ENCODE measurements at places on chromosomes 11 and 22.

GRCh38 chr22:41813726-41814410, 13.4 kb downstream of the CCDC134 start:
- no peak for DNase-seq

DNA sequence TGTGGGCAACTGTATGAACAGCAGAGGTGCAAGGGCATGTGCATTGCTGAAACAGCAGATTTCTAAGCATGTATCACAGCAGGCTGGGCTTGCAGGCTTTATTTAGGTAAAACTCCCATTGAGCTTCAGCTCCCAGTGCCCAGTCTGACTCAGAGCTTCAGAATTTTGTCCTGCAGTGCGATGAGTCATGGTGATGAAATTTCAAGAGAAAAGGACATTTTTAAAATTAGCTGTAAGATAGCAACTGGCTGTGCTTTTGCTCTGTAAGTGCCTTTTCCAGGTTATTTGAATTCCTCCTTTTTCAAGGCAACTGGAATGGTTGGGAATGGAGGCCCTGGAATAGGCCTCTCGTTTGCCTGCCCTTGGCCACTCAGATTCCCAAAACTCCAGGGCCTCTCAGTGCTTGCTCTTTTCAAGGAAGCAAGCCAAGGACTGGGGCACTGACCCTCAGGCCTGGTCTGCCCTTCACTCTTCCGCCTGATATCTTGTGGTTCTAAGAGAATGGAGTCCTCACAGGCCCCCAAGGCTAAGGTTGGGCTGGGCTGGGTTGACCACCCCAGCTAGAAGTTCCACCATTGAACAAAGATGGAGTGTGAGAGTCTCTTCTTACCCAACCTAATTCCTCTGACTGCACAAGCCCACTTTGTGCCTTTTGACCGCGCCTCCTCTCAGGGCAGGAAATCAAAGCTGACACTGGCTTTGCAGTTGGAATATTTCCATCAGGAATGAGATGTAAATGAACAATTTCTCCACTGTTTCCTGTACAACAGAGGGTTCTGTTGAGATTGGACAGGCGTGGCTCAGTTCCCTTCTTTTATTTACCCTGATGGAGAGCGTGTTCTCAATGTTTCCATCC, 59.5 kb upstream of the PRSS23 start:
- no peak for DNase-seq

GRCh38 chr11:33651555-33651954, 49.1 kb downstream of the C11orf91 start:
- DNase-seq: no peak

GRCh38 chr11:86021377-86021776, 47.5 kb downstream of the PICALM start:
- DNase-seq: no peak

- DNase-seq: no peak
Observed at GRCh38 chr11:28899706-28900105, 791.5 kb downstream of the METTL15 start.

DNA sequence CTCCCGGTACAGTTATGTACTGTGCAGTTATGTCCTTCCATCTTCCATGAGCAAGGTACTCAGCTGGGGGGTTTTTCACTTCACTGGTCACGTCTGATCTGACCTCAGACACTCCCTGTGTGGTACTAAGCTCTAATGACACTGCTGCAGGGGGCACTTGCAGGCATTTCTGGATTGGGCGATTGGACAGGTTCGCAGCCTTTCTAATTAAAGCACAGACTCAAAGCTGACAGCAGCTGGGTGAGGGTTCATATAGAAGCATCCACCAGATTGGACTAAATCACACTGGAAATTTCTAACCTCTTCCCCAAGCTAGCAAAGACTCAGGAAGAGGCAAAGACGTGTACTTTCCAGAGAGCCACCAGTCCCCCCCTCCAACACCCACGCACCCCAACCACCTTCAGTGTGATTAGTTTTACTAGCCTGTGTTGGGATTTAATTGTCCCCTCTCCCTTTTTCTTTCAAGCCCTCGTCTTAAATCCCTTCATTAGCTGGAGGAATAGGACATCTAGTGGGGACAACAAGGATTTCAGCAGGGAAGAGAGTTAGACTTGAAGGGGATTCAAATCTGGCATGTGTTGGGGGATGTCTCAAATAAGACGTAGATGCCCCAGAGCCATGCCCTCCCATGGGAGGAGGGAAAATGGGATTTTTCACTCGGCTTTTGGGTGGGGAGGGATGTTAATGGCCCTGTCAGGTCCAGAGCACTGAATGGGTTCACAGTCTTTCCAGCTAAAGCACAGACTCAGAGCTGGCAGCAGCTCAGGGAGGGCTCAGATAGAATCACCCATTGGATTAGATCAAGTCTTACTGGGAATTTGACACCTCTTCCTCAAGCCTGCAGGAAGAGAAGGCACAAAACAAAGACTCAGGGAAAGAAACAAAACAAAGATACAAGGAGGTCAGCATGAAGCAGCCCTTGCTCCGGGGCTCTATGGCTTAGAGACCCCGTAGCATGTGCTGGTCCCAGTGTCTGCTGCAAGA, 10.9 kb downstream of the INS start:
- no peak for DNase-seq

DNA sequence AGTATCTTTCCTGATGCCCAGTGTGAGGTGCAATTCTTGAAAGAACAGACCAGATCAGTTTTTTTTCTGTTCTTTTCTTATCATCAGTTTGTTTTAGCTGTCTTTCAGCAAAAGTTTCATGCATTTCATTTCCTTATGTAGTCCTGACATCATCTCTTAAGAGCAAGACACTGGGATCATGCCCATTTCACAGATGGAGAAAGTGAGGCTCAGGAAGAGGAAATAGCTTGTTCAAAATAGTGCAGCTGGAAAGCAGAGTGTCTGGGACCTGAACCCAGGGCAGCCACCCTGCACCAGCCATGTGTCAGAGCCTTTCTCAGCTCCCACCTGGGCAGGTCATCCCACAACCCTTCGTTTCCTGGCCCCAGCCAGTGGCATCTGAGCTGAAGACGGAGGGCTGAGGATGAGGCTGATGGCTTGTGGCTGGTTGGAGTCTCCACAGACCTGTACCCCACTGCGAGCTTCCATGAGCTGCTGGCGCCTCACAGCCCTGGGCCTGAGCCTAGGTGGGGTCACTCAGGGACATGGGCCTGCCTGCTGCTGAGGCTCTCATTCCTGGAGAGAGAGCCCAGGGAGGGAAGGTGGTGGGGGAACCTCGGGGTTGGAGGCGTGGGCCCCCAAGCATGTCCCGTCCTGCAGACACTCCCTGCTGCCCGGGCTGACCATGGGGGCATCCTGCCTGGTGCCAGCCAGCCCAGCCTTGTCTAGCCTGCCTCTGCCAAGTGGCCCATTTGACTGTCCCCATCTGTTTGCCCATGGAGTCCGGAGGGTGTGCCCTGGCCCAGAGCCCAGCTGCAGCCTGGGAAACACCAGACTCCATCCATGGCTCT, 61.8 kb downstream of the SMIM38 start:
- no peak for DNase-seq

- no peak for DNase-seq
Observed at GRCh38 chr11:131025020-131025419, 108.7 kb upstream of the SNX19 start.

DNA sequence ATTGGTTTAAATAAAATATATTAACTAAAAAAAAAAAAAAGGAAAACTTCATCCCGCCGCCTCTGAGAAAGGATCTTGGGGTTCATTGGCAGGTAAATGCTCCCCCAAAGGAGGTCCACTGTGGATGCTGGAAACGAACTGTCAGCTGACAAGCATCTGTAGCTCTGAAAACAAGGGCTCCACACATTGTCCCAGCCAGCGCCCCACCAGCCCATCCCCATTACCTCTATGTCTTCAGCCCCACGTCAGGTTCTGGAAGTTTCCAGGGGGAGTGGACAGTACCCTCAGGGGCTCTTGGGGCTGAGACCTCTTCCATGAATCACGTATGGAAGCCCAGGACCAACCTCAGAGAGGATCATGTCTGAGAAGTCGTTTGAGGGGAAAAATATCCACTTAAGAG, 66.4 kb upstream of the WNT7B start:
- no peak for DNase-seq

- DNase-seq: no peak
Observed at GRCh38 chr11:326842-327580, 6.4 kb upstream of the IFITM3 start.

DNA sequence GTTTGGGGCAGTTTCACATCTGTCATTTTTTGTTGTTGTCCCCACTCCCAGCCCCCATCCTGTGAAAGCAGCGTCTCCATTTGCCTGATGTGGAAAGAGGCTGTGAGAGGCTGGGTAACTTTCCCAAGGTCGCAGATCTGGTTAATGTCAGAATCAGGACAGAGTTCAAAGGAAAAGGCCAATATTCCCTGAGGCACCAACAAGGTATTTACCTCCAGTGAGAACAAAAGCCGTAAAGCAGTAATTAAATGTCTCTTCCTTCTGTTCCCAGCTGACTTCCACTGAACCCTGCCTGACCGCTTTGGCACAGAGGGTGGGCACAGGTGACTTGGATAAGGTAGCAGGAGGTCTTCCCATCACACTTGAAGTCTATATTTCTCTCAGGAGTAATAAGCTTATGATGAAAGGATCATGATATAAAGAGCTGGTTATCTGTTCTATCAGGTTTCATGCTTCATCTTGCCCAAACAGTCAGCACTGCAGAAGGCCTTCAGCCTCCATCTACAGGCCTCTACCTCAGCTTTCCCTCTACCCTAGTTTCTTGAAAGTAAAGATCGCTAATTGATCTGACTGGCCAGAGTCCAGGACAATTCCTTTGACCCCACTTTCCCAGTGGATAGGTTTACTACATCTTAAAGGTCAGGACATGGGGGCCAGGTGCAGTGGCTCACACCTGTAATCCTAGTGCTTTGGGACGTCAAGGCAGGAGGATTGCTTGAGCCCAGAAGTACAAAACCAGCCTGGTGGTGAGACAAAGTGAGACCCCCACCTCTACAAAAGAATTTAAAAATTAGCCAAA, 9.4 kb downstream of the C11orf91 start:
- no peak for DNase-seq

DNA sequence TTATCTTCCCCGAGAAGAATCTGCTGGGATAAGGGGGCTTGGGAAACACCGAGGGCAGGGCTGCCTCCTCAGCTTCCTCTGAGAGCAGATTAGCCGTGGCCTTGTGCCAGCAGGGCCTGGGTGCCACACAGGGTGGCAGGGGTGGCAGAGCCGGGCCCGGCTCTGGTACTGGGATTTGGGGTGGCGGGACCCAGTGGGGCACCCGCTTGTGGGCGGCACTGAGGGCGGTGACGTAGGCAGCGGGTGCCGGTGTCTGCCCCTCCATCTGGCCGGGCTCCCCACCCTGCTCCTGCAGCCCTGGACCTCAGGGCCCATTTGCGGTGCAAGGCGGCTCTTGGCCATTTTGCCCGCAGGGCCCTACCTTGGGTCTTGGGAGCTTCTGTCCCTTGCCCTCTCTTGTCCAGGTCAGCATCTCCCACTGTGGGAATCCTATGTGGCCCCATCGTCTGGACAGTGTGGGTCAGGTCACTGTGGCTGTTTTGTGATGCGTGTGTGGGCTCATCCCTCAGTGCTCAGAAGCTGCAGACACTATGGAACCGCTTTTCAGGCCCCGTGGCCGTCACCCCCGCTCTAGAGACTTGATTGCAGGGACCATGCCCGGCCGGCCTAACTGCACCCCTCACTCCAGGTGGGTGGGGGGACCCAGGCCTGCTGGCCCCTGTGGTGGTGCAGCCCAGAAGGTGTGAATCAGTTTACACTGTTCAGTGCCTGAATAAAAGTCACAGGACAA, 29.7 kb upstream of the KRTAP5-6 start:
- DNase-seq: no peak
